ENCODE measurements at places on chromosomes 13 and 19.

DNA sequence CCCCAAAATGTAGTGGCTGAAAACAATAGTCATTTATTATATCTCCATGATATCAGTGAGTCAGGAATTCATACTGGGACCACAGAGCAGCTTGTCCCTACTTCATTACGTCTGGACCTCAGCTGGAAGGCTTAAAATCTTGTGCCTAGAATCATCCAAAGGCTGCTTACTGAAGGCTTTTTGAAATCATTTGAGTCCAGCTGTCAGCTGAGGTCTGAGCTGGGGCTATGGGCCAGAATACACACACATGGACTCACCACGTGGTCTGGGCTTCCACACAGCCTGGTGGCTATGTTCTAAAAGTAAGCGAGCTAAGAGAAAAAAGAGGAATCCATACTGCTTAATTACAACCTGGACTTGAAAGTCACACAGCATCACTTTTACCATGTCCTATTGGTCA is 209.2 kb downstream of the KCTD12 start:
- DNase-seq: no peak

- no peak for DNase-seq
These were observed 5.8 kb upstream of the PROZ start for GRCh38 chr13:113152691-113152983.

GRCh38 chr13:36915106-36915505 is 4.9 kb downstream of the SMAD9 start:
- no peak for DNase-seq

GRCh38 chr13:27806744-27807387 is 14.6 kb downstream of the GSX1 start:
- DNase-seq: no peak

- no peak for DNase-seq
These were observed 73.3 kb upstream of the FNDC3A start for GRCh38 chr13:48902368-48902767.

DNA sequence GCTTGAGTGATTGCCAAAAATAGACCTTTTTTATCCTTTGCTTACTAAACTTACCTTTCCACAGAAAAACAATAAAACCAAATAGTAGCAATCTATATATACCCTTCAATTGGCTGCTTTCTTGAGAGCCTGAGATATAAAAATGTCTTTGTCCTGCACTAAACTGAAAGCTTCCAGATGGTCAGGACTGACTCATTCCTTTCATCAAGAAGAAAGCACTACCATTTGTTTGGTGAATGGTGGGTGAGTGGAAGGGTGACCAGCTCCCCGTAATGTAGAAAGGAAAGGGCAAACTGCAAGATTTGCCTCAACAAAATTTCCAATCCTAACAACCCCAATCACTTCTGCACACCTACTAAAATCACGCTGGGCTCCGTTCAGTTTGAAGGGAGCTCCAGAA is 67.8 kb downstream of the SACS start:
- DNase-seq: no peak

DNA sequence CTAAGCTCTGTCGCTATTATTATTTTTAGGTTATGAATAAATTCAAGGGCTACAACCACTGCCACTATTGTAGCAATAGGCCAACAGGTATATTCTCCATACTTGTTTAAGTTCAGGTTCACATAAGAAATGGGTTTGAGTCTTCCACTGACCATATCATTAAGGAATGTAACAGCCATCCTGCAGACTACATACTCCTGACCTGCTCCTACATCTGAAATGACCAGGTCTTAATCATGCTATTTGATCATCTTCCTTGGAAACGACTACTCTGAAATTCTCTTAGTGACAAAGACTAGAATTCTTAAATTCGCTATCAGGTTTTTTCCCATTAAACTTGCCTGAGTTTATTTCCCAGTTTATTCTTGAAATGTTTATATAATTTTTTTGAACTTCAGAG is 66.8 kb downstream of the IPO5 start:
- DNase-seq: no peak

GRCh38 chr13:107866032-107866940 is 349.1 kb downstream of the LIG4 start:
- peak; percentile 60 for DNase-seq

DNA sequence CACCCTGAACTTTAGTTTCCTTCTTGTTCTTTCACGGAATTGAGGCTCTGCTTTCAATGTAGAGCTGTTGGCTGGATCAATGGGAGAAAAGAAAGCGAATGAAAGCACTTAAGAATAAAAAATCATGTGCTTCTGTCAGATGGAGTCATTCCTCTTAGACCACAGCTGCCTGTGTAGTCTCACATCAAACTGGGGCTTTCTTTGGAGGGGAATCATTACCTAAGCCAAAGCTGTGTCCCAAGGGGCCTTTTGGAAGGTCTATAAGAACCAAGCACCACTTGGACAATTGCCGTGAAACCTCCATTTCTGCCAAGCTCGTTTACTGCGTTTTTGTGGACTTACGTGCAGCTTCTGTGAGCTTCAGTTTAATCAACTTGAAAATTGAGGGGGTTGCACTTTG is 44.2 kb upstream of the RNF113B start:
- DNase-seq: no peak

GRCh38 chr13:98301721-98302120 is 124.7 kb upstream of the RNF113B start:
- DNase-seq: peak; percentile 29

- DNase-seq: no peak
These were observed 18.7 kb downstream of the EFNA2 start for GRCh38 chr19:1304197-1304924.

DNA sequence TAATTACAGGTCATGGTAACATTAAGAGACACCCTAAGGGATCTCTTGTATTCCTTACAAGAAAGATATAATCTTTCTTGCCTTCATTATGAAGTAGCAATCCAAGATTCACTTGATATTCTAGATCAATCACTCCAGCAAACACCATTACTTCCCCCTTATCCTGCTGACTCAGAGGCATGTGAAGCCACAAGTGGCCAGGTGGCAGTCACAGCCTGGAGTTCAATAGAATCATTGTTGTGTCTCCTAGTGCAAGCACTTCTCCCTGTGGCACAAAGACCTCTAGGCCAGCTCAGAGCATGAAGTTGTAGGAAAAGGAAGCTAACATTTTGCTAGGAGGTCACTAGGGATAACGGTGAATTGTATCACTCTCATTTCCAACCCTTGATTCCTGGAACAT is 864.3 kb upstream of the ATXN8OS start:
- DNase-seq: no peak

DNA sequence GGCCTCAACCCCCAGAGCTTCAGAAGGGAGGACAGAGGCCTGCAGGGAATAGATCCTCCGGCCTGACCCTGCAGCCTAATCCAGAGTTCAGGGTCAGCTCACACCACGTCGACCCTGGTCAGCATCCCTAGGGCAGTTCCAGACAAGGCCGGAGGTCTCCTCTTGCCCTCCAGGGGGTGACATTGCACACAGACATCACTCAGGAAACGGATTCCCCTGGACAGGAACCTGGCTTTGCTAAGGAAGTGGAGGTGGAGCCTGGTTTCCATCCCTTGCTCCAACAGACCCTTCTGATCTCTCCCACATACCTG is 969 bp upstream of the CEACAM5 start:
- peak; percentile 16 for DNase-seq

DNA sequence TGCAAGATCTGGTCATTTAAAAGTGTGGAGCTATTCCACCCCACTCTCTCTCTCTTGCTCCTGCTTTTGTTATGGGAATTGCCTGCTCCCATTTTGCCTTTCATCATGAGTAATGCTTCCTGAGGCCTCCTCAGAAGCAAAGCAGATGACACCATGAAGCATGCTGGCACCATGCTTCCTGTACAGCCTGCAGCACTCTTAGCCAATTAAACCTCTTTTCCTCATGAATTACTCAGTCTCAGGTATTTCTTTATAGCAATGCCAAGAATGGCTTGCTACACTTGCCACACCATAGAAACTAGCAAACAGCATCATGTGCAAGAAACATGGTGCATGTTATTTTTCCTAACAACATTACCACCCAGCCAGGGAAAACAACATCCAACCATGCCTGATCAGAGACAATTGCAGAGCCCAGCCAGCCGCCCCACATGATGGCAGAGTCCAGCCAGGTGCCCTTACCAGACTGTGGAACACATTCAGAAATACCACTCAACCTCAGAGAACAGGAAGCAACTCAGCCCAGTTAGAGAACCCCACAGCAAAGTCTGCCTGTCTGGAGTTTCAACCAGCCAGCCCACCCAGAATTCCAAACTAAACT is 36.9 kb downstream of the SYDE1 start:
- no peak for DNase-seq

- DNase-seq: no peak
These were observed 80.4 kb downstream of the DLEU7 start for GRCh38 chr13:50762969-50763567.

GRCh38 chr19:36963280-36963679 is 47.1 kb downstream of the ZNF568 start:
- DNase-seq: no peak

- DNase-seq: no peak
These were observed 97.2 kb upstream of the MAB21L1 start for GRCh38 chr13:35573639-35574038.

Data from Daoy (cell line).